Central memory CD4-positive, alpha-beta T cell (primary cell): ENCODE measurements at places on chromosomes 12 and 14.

DNA sequence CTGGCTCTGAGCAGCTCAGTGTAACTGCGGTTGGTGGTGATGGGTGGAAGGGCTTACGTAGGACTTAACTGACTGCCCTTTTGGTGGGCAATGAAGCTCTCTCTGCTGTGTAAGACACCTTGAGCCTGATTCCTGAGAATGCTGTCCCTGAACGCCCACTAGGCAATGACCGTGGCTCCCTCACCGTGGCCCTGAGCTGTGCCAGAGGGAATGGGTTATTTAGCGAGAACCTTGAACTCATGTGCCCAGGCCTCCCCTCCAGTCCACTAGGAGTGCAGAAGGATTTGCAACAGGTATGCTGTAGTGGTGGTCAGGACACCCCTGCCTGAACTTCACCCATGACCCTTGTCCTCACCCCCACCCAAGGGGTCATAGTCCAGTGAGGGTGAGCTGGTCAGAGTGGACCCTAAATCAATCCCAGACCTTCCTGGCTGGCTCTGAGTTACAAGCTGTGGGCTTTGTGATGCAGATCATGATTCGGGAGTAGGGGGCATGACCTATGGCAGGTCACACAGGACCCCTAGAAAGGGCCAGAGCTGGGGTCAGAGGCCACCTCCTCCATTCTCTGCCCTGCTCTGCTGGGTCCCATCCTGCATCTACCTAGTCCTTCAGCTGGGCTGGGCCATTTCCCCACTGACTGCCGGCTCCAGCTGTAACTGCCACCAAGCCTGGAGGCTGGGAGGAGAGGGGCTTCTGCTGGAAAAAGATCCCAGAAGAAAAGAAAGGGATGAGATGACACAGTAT, 14.5 kb upstream of the ANKRD33 start:
- DNase-seq: no peak

GRCh38 chr12:96729886-96730285, 177.2 kb upstream of the NEDD1 start:
- no peak for DNase-seq

DNA sequence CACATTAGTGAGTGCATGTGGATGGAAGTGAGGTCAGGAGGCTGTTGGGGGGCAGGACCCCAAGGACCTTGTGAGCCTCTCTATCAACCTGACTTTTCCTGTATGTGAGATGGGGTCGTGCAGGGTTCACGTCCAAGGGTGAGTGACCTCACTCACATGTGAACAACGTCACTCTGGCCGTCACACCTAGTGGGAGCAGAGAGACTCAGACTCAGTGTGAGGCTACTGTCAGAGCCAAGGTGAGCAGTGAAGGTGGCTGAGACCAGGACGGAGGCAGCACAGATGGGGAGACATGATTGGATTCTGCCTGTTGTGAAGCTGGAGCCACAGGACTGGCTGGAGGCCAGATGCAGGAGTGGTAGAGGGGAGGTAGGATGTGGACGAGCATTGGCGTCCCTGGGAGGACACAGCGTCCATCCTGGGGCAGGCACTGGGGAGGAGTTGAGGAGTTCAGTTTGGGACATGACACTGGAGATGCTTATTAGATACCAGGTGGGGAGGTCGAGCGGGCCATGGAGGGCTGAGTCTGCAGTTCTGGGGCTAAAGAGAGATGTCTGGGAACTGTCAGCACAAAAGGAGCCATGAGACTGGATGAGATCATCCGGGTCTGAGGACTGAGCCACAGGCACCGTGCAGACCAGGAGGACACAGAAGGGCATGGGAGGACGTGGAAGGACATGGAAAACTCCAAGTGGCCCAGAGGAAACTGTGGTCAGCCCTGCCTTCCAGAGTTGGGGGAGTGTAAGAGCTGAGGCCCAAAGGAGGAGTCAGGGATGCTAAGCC, 92.8 kb downstream of the LGMN start:
- no peak for DNase-seq

- no peak for DNase-seq
Observed at GRCh38 chr14:101476916-101477553, 84.3 kb upstream of the DIO3 start.

DNA sequence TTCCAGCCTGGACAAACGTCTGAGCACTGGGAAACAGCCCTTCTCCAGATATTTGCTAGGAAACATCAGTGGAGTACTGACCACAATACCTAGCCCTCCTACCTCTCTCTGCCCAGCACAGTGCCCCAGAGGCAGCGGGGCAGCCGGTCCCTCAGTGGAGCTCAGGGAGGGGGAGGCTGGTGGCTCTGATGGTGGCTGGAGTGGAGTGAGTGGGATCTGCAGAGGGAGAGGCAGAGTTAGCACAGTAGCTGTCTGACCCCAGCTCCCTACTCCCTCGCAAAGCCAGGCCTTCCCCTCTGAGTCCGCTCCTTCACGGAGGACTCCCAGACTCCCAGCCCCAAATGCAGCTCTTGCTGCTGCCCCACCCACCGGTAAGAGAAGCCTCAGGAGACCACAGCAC, 30.0 kb downstream of the NCKAP5L start:
- no peak for DNase-seq

GRCh38 chr14:104843006-104843405, 22.1 kb upstream of the CEP170B start:
- DNase-seq: no peak

DNA sequence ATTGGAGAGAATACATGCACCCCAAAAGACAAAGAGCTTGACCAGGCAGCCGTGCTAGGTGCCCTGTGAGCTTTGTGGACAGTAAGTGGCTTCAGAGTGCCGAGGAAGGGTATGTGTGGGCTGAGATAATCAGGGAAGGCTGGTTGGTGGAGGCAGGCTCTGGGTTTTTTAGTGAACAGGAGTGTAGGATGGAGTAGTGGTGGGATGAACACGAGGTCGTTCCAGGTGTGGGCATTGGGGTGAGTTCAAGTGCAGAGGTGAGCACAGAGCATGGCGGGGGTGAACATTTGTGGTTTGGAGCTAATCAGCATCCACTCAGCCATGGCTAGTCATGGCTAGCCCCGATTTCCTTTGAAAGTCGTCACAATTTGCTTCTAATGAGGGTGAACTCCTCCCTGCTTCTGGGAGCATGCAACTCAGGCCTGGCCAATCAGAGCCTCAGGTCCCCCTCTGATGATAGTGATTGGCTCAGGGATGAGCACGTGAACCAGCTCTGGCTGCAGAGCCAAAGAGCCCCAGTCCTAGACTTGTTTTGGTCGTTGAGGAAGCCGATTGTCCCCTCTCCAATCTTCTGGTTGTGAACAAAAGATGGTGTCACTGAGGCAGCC, 40.7 kb upstream of the TCL1B start:
- DNase-seq: no peak

- no peak for DNase-seq
Observed at GRCh38 chr12:120690978-120691377, 4.0 kb downstream of the MLEC start.

DNA sequence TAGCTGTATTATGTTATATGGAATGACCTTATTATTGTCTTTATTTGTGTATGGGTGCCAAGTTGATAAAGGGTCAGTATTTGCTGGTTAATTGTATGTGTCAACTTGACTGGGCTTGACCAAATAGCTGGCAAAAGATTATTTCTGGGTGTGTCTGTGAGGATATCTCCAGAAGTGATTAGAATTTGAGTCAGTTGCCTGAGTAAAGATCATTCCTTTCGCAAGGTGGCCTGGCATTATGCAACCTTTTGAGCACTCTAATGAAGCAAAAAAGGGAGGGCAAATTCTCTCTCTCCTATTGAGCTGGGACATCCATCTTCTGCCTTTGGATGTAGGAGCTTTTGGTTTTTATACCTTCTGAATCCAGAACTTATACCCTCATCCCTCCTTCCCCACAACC, 82.2 kb downstream of the ATXN7L3B start:
- DNase-seq: no peak

DNA sequence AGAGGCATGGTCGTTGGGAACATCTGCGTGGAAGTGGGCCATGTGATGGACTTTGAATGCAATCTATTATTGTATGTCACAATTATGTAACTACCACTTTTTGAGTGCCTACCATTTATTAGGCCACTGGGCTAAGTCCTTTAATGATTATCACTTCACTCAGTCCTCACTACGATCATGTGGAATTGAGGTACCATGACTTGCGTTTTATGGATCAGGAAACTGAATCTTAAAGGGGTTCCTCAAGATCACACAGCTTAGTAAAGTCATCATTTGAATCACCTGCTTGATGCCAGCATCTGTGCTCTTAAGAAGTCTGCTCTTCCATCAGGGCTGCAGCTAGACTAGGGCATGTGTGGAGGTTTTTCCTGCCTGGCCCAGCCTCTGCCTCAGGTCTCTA, 136.7 kb downstream of the DAD1 start:
- DNase-seq: no peak

- DNase-seq: no peak
Observed at GRCh38 chr12:12265571-12266388, 1.1 kb downstream of the LRP6 start.

GRCh38 chr12:56243731-56244181, 13.9 kb downstream of the SLC39A5 start:
- no peak for DNase-seq

DNA sequence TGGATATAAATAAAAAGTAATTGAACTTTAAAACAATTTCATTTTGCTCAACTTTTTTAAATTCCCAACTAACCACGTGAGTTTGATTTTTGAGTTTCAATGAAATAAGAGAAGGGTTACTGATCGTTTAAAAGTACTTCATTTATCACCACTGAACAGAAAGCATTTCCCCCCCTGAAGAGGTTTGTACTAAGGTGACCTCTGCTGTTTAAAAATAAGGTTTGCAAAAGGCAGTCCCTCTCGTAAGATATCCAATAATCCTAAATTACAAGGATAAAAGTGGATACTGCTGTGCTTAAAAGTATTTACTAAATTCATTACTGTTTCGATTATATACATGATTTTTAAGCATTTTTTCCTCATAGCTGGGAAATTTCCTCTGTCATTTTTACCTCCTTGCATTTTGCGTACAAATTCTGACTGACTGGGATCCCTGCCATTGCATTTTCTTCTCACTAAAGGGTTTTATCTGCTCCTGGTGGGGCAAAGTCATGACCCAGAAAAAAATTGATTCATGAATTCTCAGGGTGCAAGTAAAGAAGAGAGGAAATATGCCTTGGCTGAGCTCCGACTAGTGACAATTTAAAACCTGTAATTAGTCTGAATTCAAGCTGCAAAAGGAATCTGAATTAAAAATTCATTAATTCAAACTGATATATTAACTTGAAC, 463.8 kb downstream of the PRKD1 start:
- DNase-seq: no peak

GRCh38 chr12:84619053-84619571, 293.5 kb downstream of the SLC6A15 start:
- no peak for DNase-seq

GRCh38 chr12:52495389-52495788, 2.3 kb upstream of the KRT6A start:
- DNase-seq: no peak

DNA sequence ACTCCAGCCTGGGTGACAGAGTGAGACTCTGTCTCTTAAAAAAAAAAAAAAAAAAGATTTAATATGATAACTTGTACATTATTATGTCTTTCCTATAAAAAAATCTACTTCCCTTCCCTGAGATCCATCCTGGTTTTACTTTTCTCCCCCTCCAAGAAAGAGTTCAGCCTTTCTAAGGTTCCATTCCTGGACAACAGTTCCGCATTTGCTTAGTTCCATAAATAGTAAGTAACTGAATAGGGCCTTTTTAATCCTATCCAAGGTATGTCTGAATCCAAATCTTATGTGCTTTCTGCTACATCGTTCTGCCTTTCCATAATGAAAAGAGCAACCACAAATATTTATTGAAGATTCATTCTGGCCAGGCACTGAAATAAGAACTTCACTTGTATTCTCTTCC, 187.8 kb downstream of the DACT1 start:
- no peak for DNase-seq

GRCh38 chr14:95701846-95702221, 12.1 kb downstream of the TCL1A start:
- DNase-seq: no peak

GRCh38 chr14:42683707-42684106, 1077.0 kb downstream of the LRFN5 start:
- no peak for DNase-seq

- DNase-seq: no peak
Observed at GRCh38 chr14:105355850-105356604, 41.5 kb downstream of the PACS2 start.

DNA sequence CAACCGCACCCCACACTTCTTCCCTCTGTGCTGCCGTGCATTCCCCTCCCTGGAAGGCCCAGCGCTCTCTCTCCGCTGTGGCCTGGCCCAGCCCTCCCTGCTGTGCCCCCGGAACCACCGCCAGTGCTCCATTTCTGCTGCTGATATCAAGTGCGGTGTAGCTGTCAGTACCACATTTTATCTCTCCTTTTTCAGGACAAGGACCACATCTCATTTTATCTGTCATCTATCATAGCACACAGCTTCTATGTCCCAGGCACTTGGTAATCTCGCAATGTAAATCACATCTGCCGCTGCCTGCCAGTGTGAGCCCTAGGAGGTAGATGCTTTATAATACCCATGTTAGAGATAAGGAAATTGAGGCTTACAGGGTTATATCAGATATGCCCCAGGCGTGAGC, 18.3 kb downstream of the IL31 start:
- DNase-seq: no peak

GRCh38 chr14:73724696-73725095, 10.5 kb upstream of the PNMA1 start:
- no peak for DNase-seq

- DNase-seq: no peak
Observed at GRCh38 chr12:56763753-56764657, 881 bp downstream of the HSD17B6 start.

DNA sequence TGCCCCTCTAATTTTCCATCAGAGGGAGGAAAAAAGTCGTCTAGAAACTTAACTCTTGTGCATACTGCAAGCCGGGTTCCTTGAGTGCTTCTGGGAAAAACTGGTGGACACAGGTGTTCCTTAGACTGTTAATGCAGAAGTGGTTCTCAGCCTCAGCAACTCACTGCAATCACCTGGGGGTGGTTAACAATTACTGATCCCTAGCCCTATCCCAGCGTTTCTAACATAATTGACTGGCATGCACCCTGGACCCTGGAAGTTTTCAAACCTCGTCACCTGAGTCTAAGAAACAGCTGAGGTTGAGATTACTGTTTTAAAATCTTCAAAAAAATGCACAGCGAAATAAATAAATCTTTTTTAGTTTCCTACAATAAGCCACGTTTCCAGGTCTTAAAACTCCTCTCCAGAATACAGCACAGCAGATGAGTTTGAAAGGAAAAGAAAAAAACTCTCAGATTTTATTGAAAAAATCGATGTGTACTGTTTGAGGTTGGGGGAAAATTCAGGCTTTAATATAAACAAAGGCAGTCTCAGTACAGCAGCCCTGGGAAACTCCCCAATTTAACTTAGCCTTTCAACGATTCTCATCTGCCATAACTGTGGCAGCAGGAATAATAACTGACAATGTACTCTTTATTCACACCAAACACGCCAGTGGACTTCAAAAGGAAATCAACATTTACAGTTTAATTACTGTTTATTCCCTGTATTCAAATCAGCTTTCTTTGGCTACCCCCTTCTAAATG, 45.4 kb downstream of the PHLDA1 start:
- no peak for DNase-seq

DNA sequence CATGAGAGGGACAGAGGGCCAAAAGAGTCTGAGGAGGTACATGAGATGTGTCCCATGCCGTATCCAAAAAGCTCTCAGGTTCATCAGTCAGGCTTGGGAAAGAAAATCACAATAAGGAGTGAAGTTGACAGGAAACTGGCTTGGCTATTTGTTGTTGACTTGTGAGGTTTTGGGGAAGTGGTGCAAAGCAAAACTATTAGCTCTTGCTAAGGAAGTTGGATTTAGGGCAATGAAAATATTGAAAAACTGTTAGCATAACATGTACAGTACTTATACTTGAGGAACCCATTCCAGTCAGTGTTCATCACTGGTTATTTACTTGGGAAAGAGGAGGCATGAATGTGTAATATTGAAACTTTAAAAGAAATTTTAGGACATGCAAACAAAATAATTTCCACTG, 145.9 kb downstream of the DUSP6 start:
- DNase-seq: no peak
